ENCODE measurements at places on chromosomes 13 and 19.

- no peak for DNase-seq
These were observed 130.4 kb upstream of the MIR17HG start for GRCh38 chr13:91216928-91217700.

GRCh38 chr19:39817888-39818561 is 15.9 kb downstream of the DYRK1B start:
- no peak for DNase-seq

DNA sequence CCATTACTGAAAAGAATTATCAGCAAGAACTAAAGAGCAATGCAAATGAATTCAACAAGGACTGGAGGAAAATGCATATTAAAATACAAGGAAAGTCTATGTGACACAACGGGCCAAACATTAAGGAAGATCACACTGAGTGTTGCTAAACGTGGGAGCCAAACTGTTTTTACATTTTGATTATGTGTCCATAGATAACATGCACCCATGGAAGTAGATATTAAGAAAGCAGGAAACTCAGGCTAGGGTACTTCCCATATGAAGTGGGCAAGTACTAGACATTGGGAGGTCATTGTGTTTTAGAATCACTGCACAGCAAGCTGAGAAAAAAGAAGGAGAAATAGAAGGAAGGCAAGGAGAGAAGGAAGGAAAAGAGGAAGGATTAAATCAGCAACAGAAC is 161.8 kb downstream of the KCTD12 start:
- no peak for DNase-seq

DNA sequence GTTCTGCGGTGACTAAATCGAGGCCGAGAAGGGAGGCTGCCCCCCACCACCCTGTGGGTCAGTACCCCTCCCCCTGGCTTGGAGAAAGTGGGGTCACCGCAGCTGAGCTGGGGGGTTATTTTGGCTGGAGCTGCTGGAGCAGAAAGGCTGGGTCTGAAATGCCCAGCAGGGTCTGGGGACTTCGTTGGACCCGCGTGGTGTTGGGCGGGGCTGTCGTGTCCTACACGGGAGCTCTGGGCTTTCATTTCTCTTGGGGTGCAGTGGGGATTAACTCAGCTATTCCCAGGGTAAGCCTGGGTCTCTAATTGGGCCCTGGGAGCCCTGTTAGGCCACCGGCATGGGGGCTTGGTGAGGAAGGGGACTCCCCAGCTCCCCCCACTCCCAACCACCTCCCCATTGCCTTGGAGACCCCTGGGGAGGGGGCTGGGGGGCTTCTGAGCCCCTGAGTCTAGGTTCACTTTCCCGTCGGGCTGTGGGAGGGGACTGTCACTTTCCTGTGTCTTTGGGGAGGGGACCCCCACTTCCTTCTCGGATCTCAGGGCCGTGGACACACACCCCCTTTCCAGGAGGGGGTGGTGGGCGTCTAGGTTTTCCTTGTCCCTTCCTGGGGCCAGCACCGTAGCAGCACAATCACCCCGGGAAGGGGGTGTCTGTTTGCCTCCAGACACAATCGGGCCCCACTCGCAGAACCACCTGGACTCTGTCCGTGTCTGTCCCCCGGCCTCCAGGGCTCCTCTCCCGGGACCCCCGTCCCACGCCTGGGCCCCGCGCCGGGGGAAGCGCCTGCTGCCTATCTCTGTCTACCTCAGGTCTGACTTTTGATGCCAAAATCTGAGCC is 10.2 kb upstream of the WDR18 start:
- DNase-seq = no peak

DNA sequence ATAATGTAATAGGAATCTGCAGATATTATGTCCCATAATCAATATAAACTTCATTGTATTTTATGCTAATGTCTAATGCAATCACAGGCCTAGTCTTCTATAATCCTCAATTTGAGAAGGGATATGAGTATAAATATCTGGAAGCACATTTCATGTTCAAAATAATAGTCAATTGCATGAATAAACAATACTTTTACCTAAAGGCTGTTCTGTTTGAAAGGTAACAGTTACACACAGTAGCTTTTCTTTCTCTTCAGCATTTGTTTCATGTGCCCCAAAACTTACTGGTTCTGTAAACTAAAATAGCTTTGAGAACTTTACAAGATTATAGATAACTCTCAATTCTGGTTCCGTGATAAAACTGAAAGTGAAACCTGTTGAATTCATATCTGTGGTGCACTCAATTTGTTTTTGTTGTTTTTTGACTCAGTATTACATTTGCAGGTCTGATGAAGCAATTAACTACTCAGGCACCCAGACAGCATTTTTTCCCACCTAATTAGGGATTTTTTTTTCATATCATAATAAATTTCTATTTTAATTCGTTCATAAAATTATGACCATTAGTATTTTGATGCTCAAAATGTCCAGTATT is 1193.8 kb downstream of the SLITRK1 start:
- no peak for DNase-seq

- DNase-seq = no peak
These were observed 212.0 kb upstream of the SPRY2 start for GRCh38 chr13:80552851-80553440.

Measured in stimulated activated CD4-positive, alpha-beta T cell treated with anti-CD3 and anti-CD28 coated beads, Interleukin-2, amount 100 ng/mL, for 4 hours (primary cell).